ENCODE measurements at places on chromosomes 6 and 20.
A peak's percentile ranks its signal among the peaks of the same experiment; 100 is the strongest.

- no peak for DNase-seq
Observed at GRCh38 chr6:13216236-13217014, 111.9 kb downstream of the TBC1D7 start.

GRCh38 chr6:108417027-108417426 is 122.2 kb downstream of the AFG1L start:
- DNase-seq = no peak

GRCh38 chr6:164243949-164244348 is 829.4 kb downstream of the QKI start:
- no peak for DNase-seq

DNA sequence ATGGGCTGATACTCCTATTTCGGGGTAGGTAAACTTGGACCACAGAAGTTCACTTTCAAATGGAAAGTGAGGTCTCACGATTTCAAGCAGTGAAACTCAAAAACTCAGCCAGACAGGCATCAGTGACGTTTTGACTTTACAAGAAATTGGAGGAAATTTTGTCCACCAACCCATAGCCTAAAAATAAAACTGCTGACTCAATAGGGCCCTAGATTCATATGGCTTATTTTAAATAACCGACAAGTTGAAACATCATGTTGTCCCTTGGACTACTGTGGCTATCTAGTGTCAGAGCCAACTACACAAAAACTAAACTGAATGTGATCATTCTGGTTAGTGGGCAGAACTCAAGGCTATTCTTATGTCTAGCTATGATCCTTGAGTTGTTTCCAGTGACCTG is 486.3 kb downstream of the GRIK2 start:
- DNase-seq = no peak

- DNase-seq = peak; percentile 76
Observed at GRCh38 chr6:15491255-15491985, 171.4 kb downstream of the DTNBP1 start.

- DNase-seq = no peak
Observed at GRCh38 chr6:152094992-152095592, 287.6 kb downstream of the ESR1 start.

- peak; percentile 14 for DNase-seq
Observed at GRCh38 chr6:227074-227782, 65.1 kb upstream of the DUSP22 start.

GRCh38 chr6:112188906-112189305 is 65.5 kb downstream of the LAMA4 start:
- no peak for DNase-seq

DNA sequence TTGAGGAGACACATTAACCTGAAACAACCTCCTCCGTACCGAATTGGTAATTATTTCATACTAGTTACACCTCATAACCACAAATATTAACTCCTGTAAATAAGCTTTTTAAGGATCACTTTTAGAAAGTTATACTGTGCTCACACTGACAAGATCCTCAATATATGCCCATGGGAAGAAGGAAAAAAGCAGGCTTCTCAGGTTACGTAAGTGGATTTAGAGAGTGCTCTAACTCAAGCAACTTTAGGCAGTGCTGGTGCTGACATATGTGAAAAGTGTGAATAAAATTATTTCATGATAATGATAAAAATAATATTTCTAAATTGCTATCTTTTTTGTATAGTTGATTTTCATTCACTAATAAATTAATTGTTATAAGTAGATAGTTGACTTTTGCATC is 76.1 kb downstream of the PRKN start:
- no peak for DNase-seq

DNA sequence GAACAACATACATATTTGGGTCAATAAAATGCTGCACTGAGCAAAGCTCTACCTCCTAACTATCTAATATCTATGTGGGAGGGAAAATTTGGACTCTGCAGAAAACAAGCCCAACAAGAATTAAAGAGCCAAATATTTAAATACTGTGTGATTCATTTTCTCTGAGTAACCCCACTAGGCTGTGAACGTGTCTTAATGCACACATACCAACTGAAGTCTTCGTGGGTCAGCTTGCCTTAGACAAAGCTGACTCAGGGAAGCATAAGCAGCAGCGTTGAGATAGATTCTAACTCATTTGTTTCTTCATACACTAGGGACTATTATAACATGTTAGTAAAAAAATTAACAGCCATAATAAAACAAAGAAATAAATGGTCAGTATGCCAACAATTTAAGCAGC is 114.3 kb downstream of the GJA1 start:
- DNase-seq = no peak

DNA sequence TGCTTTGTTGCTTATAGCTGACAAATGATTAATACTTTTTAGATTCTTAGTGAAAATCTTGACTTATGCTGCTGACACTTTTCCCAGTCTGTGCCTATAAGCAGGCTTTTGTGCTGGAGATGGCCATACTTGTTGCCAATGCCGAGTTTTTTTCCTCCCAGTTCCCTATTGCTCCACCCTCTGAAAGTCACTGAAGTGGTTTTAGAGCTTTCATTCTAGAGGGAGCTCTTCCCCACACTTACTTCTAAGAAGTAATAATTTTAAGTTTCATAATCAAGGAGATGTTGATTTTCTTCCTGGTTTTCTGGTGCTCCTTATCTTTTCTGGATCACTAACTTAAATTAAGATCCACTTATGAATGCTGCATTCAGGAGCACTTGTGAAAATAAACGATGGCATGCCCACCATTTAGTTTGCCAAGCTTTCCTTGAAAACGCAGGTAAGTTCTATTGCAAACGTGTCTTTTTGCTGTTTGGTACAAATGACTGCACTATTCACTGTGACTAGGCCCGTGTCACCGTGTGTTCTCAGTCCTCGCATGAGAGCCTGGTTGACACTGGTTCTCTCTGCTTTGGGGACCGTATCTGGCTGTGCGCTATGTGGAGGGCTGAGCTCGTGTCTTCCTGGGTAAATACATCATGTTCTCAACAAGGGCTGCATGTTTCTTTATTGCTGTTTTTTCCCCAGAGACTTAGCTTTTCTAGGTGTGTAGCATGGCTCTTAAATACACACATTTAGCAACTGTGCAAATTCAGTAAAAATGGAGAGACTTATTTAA is 50.2 kb downstream of the GFRA4 start:
- DNase-seq = no peak

DNA sequence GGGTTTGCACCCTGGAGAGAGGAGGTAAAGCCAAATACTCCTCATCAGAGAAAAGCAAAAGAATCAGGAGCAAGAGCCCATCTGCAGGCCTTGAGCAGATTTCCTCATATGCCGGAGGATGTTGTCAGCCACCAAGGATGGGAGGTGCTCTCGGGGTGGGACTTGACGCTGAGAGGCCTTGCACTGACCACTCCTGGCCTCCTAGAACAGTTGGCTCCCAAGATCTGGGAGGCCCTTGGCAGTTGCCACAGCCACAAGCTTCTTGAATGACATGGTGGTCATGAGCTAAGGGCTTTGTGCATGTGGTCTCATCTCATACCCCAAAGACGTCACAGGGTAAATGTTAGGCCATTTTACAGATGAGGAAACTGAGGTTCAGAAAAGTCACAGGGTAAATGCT is 75.2 kb upstream of the PMEPA1 start:
- no peak for DNase-seq

DNA sequence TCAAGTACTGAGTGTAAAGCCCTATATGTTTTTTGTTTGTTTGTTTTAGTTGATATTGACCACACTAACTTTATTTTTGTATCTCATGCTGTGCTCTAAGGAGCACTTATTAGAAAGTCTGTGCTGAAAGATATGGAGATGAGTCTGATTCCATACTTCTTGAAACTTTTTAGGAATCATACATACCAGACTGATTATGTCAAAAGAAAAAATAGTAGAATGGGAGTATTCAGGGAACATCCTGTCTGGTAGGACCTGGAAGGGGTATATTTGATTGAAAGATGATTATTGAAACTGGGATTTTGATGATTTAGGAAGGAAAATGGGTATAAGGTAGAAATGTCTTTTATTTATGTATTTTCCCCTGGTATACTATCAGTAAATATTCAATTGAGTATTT is 111.4 kb downstream of the QKI start:
- no peak for DNase-seq

- no peak for DNase-seq
Observed at GRCh38 chr20:5080384-5080877, 39.3 kb downstream of the PCNA start.

DNA sequence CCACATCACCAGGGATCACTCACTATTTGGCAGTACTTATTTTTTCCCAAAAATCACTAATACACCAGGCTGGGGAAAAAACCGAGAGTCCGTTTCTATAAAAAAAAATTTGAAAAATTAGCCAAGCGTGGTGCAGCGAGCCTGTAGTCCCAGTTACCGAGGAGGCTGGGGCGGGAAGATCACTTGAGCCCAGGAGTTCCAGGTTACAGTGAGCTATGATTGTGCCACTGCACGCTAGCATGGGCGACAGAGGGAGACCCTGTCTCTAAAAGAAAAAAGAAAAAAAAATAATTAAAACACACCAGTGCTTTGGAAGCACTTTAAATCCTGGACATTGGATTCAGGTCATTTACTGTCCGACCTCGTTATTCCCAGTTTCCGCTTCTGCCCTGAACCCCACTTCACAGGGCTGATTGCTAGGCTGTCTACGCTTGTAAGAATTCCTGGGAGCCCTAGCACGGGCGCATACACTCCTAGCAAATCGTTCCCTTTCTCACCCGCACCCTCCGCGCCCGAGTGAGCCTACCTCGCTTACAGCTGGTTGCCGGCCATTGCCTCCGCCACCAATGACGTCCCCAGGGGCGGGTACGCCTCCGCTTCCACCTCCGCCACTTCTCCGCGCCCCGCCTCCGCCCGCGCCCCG is at the start of gene TPMT:
Gene TPMT, minus strand, starts transcription at position 571 of the 643 bp plus-strand sequence. CDS start 5,950 bp downstream, outside the sequence.
- DNase-seq = no peak

- DNase-seq = no peak
Observed at GRCh38 chr6:120147071-120147871, 797.7 kb upstream of the MAN1A1 start.

DNA sequence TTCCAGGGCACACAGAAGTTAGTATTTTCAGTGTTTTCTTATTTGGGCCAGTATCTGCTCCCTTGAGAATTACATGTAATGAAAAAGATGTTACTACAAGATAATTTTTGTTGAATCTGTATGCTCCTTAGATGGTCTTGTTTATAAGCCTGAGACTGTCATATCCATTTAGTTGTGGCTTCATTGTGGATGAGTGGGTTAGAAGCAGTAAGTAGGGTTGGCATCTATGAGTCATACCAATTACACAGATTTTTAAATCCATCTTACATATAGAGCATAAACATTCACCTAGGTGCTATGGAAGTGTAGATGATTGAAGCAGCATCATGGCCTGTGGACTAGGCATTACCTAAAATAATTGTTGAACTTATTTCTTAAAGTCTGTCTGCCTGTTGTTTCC is 13.5 kb upstream of the BAG2 start:
- no peak for DNase-seq

- no peak for DNase-seq
Observed at GRCh38 chr6:107991061-107991460, 33.1 kb upstream of the SEC63 start.

GRCh38 chr6:15616261-15616660 is 46.6 kb downstream of the DTNBP1 start:
- DNase-seq = no peak

- no peak for DNase-seq
Observed at GRCh38 chr6:37954791-37955190, 135.3 kb downstream of the ZFAND3 start.

DNA sequence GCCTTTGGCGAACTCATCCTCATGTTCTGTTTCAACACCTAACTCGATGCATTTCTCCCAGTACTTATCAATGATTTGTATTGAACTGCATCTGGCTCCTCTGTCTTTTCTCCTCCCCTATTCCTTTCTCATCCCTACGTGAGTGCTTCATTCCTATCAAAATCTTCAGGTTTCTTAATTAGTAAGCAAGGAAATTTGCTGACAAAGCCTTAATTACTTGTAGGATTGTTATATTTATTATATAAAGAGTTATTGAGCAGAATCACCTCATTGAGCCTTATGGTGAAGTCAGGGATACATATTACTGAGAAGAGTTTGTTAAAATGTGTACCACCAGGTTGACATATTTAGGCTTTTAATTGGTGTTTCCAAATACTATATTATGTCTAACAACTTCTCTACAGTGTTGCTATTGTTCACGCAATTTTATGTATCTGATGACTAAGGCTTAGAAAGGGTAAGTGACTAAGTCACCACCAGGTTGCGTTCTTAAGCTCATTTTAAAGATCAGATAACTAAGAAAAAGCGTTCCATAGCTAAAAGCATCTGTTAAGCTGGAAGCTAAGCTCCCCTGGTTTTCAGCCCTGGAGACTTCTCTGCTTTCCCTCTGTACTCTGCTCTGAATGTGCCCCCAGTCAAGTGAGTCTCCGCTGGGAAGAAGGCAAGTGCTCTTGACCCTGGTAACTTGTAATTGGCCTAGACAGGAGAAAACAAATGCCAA is 18.9 kb downstream of the SCGN start:
- DNase-seq = no peak

- no peak for DNase-seq
Observed at GRCh38 chr20:43563429-43563828, 4.6 kb downstream of the SGK2 start.

DNA sequence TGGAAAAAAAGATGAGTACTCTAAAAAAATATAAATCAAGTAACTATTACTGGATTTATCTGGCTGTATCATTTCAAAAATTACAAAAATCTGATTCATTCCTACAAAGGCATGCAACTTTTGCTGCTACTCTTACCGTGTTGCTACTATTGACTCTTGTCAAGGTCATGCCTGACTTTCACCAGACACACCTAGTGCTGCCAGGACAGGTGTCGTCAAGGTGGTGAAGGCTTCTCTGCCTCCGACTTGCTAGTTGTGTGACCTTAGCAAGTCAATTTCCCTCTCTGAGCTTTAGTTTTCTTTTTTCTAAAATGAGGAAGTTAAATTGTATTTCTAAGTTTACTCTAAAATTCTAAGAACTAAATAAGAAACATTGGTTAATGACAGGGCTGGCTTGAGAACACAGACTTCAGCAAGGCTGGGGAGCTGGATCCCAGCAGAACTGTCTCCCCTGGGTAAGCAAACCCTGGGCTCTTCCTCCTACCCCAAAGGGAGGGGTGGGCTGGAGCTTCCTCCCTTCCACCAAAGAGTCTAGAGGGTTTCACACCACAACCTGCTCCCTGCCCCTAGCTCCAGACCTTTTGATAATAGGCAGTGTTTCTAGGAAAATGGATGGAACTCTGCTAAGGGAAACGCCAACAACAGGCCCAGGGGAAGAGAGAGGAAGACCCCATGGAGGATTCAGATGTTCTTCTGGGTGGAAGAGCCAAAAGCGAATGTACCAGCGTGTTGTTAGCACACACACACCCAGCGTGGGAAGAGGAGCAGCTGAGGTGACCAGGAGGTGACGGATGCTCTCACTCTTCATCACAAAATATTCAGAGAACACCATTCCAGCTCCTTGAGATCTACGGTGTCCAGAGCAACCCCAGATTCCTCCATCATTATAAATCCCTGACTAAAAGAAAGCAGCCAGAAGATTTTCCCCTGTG is 47.9 kb upstream of the CITED2 start:
- DNase-seq = no peak

- no peak for DNase-seq
Observed at GRCh38 chr6:105804000-105804399, 282.1 kb upstream of the PRDM1 start.

DNA sequence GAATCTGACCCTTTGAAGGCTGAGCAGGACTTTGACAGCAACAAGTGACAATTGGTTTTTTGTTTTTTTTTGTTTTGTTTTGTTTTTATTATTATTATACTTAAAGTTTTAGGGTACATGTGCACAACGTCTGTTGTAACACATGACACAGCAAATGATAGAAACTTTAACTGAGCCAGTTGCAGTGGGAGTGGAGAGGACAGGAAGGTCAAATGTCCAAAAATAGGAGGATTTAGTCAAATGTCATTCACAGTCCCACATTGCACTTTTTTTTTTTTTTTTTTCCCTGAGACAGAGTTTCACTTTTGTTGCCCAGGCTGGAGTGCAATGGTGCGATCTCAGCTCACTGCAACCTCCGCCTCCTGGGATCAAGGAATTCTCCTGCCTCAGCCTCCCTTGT is 223.0 kb downstream of the HIVEP2 start:
- no peak for DNase-seq

Measured in anterior cingulate cortex (tissue), 58 donors.